ENCODE measurements at places on chromosomes 6 and 20.

GRCh38 chr20:22411627-22412450 lies 172.5 kb downstream of the FOXA2 start:
- no peak for DNase-seq

GRCh38 chr6:84522135-84522549 lies 242.3 kb downstream of the TBX18 start:
- peak; percentile 79 for DNase-seq

- no peak for DNase-seq
Measured at GRCh38 chr6:41136911-41137310, 17.2 kb downstream of the TREML1 start.

DNA sequence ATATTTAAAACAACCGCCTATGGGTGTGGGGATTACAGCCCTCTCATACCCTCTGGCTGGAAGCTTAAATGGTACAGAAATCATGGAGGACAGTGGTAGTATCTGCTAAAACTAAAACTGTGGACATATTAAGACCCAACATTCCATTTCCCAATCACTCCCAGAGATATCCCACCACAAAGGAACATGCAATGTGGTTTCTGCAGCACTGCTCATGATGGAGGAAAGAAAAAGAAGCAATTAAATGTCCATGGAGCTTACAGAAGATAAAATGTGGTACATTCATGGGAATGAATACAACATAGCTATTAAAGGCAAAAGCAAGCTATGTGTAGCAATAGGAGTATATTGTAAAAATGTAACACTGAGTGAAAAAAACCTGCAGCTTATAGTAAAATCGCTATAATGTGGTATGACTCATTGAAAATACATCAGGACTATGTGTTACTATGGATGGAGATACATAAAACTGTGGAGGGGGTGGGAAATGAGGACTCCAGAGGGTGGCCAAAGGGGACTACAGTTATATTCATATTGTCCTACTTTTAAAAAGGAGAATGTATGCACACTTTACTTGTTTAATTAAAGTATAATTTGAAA lies 22.9 kb upstream of the NNAT start:
- no peak for DNase-seq
